ENCODE measurements at places on chromosomes 6 and 20. TPM values are rescaled to one million over a fixed set of nuclear protein-coding genes. Genes with fewer than 3 reads are reported as not detected.

SRPK1 gene
- 58.6 TPM for total RNA-seq

DNA sequence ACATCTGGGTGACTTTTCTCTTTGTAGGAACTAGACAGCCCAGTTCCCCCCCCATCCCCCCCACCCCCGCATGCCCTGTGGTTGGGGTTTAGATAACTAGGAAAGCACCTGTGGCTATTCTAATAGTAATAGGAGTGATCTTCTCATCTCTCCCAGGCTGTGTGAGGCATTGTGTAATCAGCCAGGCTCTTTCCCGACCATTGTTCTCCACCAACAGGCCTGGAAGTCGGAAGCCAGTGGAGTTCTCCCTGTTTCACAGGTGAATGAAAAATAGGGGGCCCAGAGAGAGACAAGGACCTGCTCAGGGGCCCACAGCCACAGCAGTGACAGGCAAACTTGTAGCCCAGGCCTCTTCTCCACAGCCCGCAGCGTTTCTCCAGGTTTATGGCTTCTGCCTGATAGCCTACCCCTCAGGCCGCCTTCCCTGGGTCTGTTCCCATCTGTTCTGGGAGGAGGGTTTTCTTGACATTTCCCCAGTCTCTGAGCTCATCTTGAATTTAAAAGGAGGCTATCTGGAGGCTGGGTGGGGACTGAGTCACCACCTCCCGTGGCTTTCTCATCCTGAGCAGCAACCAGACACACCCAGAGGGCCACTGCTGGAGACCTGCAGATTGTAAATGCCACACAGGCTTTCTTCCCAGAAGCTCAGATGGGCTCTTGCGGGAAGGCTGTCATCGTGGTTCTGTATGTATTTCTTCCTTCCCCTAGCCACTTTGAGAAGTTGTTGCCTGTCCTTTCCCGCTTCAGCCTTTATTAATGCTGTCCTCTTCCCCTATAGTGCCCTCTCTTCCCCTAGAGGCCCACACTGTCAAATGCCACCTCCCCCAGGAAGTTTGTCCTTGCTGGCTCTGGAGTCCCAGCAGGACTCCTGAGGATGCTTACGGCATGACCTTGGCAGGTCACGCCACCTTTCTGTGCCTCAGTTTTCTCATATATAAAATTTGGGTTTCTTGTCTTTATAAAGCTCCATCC, 75.9 kb upstream of the MYL9 start:
- no peaks in the 10 kb centered on the region for H3K27me3 ChIP-seq
- H3K4me3 ChIP-seq, result peak overlapping the region; percentile 45
- DNase-seq, result peak; percentile 83
- H3K27ac ChIP-seq, result peak overlapping the region; percentile 75
- H3K36me3 ChIP-seq, result peaks cover 3% of the 10 kb centered on the region

DNA sequence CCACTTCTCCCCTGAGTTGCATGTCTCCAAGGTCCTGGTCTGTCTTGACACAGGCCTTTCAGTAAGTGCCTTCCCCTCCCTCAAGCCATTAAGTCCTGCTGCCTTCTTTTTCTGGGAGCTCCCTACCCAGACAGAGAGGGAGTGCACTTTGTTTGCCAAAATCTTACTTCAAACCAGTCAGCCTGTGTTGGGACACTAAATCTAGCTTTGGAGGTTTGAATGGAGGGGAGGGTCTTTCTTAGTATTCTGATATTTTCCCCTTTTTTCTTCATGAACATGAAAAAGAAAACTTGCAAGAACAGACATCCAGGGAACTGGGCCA, 170.7 kb upstream of the PMEPA1 start:
- no peak for DNase-seq
- no peaks in the 10 kb centered on the region for H3K36me3 ChIP-seq
- peaks cover 3% of the 10 kb centered on the region for H3K4me1 ChIP-seq
- H3K4me3 ChIP-seq, result no peak overlapping the region

GRCh38 chr6:36386495-36387439, 702 bp downstream of the ETV7 start:
- H3K4me3 ChIP-seq, result peak overlapping the region; percentile 65
- no peaks in the 10 kb centered on the region for H3K36me3 ChIP-seq
- H3K27ac ChIP-seq, result no peak overlapping the region

CDK19 gene
- total RNA-seq, result 20.4 TPM

DNA sequence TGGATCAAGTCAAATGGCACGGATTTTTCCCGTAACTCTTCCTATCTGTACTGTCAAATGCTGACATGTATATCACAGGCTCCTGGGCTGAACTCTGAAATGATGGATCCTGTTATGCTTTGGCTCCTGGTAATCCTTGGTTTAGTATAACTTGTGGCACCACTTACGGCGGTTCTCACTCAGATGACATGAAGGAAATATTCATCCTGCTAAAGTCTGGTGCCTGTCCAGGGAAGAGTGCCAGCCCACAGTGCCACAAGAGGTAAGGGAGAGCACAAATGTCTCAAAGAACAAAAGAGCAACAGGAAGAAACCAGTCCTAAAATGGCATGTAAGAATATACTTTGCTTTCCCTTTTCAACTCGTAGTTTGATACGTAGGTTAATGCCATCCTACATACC, 93.1 kb upstream of the TAB2 start:
- no peak for DNase-seq
- no peaks in the 10 kb centered on the region for H3K27me3 ChIP-seq
- peaks cover 8% of the 10 kb centered on the region for H3K4me1 ChIP-seq
- no peak overlapping the region for H3K4me3 ChIP-seq

PGK2 gene
- not detected for total RNA-seq

CLVS2 gene
- not detected for total RNA-seq

LY6G6D gene
- total RNA-seq, result not detected

DEFB124 gene
- total RNA-seq, result not detected

DNA sequence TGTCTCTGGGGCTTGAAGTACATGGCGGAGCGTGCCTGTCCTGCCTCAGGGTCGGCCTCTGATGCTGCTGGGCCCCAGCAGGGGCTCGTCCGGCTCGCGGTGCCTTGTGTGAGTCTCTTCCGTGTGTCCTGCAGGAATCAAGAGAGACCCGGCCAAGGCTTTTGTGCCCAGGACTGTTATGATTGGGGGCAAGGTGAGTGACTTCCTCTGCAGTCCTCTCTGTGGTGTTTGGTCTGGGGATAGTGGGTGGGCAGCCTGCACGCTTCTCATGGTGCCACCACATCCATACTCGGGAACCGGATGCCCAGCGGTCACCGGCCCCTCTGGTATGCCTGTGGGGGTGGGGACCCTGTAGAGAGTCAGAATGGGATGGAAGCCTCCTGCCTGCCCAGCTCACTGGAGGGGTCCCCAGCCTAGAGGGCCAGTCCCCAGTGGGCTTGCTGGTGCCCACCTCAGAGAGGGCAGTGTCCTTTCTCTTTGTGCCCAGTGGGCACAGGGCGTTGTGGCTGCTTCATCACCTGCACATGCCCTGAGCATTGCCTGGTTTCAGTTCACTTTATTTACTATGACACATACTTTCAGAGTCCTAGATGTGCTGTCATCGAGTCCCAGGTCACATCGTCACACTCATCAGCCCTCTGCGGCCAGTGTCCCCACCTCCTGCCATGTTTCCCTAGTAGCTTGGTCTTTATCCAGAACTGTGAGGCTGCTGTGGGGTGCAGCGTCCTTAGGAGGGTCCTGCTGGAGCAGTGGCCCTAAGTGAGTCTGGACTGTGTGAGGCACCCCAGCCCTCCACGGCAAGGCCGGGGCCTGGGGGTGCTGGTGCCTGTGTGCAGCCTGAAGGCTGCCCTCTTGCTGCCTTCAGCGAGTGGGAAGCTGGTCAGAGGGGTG, 40.7 kb downstream of the PYGB start:
- no peak for DNase-seq
- peaks cover 32% of the 10 kb centered on the region for H3K36me3 ChIP-seq
- no peak overlapping the region for H3K4me3 ChIP-seq
- no peak overlapping the region for H3K27ac ChIP-seq
- H3K4me1 ChIP-seq, result no peaks in the 10 kb centered on the region

- no peaks in the 10 kb centered on the region for H3K36me3 ChIP-seq
- H3K27me3 ChIP-seq, result no peaks in the 10 kb centered on the region
- no peak overlapping the region for H3K27ac ChIP-seq
- no peaks in the 10 kb centered on the region for H3K4me1 ChIP-seq
- no peak for DNase-seq
Measured at GRCh38 chr20:20063941-20064702, 11.8 kb downstream of the CFAP61 start.

DNA sequence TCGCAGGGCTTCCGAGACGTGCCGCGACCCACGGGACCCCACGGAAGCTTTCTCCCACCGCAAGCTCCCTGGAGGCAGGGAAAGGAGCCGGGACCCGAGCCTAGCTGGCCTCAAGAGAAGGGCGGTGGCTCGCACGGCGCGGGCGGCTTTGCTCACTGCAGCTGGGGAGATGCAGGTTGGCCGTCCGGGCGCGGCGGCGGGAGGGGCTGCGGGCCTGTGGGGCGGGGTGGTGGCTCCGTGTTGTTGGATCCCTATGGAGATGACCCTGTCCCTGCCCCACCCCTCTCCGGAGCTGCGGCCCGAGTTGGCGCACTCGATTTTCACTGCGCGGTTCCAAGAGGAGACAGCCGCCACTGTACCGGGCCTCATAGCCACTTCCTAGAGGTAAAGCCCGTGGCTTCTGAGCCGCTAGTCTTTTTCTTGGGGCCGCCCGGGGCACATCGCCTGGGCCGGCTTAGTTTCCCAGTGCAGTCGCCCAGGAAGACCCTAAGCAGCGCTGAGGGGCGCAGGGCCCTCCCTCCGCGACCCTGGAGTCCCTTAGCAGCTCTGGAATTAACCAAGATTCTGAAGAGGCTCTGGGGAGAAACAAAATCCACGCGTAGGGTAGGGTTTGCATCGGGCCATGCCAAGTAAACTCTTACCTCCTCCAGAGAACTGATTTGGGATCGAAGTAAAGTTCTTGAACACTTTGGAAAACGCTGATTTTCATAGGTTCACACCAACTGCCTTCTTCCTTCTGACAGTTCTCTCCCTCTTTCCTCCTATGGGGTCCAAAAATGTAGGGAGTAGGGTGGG, at the start of gene ECT2L:
Gene ECT2L (plus strand): TSS at position 279 of the 795 bp plus-strand sequence. CDS start 17,188 bp downstream, outside the sequence.
- peak; percentile 47 for DNase-seq
- H3K4me1 ChIP-seq, result no peaks in the 10 kb centered on the region
- no peaks in the 10 kb centered on the region for H3K27me3 ChIP-seq
- H3K36me3 ChIP-seq, result peaks cover 4% of the 10 kb centered on the region

GRCh38 chr20:22682381-22682780, 98.0 kb upstream of the FOXA2 start:
- H3K4me3 ChIP-seq, result no peak overlapping the region
- H3K27me3 ChIP-seq, result no peaks in the 10 kb centered on the region
- H3K27ac ChIP-seq, result no peak overlapping the region
- no peak for DNase-seq
- H3K36me3 ChIP-seq, result no peaks in the 10 kb centered on the region

GRCh38 chr6:135185483-135185882, 4.4 kb downstream of the MYB start:
- H3K36me3 ChIP-seq, result no peaks in the 10 kb centered on the region
- no peak overlapping the region for H3K27ac ChIP-seq
- peaks cover 14% of the 10 kb centered on the region for H3K4me1 ChIP-seq
- no peaks in the 10 kb centered on the region for H3K27me3 ChIP-seq

GRCh38 chr20:41274152-41274551, 43.4 kb downstream of the ZHX3 start:
- H3K36me3 ChIP-seq, result no peaks in the 10 kb centered on the region
- H3K27me3 ChIP-seq, result no peaks in the 10 kb centered on the region
- H3K4me3 ChIP-seq, result no peak overlapping the region
- no peak for DNase-seq
- no peak overlapping the region for H3K27ac ChIP-seq

PLA2G7 gene
- 0.48 TPM for total RNA-seq

C20orf202 gene
- total RNA-seq, result not detected

DNA sequence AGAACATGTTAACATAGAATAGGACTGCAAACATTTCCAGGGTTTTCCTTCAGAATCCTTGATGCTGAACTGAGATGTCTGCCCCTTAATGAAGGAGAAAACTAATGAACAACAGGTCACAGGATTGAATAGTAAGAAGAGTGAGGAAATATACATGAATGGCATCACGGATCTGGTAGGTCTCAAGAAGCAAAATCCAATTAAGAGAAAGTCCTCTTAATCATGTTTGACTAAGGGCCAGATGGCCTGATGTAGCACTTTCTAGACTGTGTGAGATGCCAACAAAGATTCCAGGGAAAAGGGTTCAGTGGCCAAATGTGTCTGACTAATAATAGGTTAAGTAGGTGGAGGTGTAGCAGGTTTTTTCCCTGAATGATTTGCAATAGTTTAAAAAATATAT, 13.7 kb upstream of the SHPRH start:
- no peaks in the 10 kb centered on the region for H3K4me1 ChIP-seq
- H3K27me3 ChIP-seq, result no peaks in the 10 kb centered on the region
- no peaks in the 10 kb centered on the region for H3K36me3 ChIP-seq
- no peak for DNase-seq
- no peak overlapping the region for H3K27ac ChIP-seq

DNA sequence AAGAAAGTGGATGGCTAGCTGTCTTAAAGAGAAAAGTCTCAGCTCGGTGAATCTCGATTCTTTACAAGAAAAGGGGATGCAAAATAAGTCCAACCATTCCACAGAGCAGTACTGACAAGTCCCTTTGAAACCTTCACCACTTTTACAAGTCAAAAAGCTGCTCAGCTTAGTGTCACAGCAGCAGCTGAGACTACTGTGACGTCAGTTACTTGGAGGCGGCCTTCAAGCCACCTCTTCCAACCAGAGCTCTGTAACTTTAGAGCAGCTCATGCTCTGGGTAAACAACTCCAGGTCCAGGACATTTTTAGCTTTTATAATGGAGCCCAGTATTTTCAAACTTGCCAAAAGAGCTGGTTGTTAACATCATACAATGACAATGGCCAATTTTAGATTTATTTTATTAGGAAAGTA, at the start of gene KIAA0408:
Gene KIAA0408 (minus strand): TSS at position 159 of the 411 bp plus-strand sequence. CDS start 5,408 bp downstream, outside the sequence.
- peak; percentile 54 for DNase-seq
- no peak within 1 kb of the TSS for H3K27ac ChIP-seq
- H3K27me3 ChIP-seq, result no peaks in the 10 kb centered on the region
- no peak within 1 kb of the TSS for H3K4me3 ChIP-seq
- H3K4me1 ChIP-seq, result peaks cover 7% of the 10 kb centered on the region

TOX2 gene
- total RNA-seq, result not detected

GRCh38 chr6:33205191-33206026, 954 bp downstream of the HSD17B8 start:
- H3K27me3 ChIP-seq, result no peaks in the 10 kb centered on the region
- peak; percentile 86 for DNase-seq
- peaks cover 62% of the 10 kb centered on the region for H3K4me1 ChIP-seq
- H3K36me3 ChIP-seq, result peaks cover 33% of the 10 kb centered on the region
- H3K27ac ChIP-seq, result peak overlapping the region; percentile 96

SLC35B3 gene
- 32.4 TPM for total RNA-seq

DNA sequence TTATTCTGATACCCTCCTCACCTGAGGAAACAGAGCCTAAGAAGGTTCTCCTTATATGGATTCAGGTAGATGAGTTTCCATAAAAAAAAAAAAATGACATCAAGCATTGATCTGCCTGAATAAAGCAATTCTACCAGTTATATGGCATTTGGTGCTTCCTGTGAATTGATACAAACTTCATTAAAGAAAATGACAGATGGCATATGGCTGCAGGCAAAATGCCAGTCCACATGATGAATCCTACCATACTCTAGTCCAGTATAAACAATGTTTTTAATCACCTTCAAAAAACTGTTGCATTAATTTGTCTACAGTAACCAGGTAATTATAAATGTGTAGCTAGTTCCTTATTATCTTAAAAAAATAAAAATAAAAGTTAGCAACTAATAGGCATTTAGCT, 559.2 kb upstream of the FLRT3 start:
- no peaks in the 10 kb centered on the region for H3K27me3 ChIP-seq
- H3K27ac ChIP-seq, result no peak overlapping the region
- H3K4me1 ChIP-seq, result no peaks in the 10 kb centered on the region
- no peak overlapping the region for H3K4me3 ChIP-seq
- DNase-seq, result no peak

GRCh38 chr6:141664744-141665143, 468.0 kb upstream of the GJE1 start:
- no peak for DNase-seq
- no peaks in the 10 kb centered on the region for H3K4me1 ChIP-seq
- no peak overlapping the region for H3K27ac ChIP-seq
- H3K4me3 ChIP-seq, result no peak overlapping the region
